ENCODE measurements at places on chromosomes 2 and 18. TPM values are rescaled to one million over a fixed set of nuclear protein-coding genes. Genes with fewer than 3 reads are reported as not detected.

GRCh38 chr2:235432741-235433520 lies 60.9 kb upstream of the AGAP1 start:
- no peak for DNase-seq

The MOGAT1 gene
- polyA plus RNA-seq = not detected

The SLC1A4 gene
- 10.4 TPM for polyA plus RNA-seq

- DNase-seq = no peak
These were observed 49.0 kb downstream of the PIAS2 start for GRCh38 chr18:46868169-46868921.

GRCh38 chr2:173151671-173152401 lies 76.2 kb downstream of the MAP3K20 start:
- no peak for DNase-seq

DNA sequence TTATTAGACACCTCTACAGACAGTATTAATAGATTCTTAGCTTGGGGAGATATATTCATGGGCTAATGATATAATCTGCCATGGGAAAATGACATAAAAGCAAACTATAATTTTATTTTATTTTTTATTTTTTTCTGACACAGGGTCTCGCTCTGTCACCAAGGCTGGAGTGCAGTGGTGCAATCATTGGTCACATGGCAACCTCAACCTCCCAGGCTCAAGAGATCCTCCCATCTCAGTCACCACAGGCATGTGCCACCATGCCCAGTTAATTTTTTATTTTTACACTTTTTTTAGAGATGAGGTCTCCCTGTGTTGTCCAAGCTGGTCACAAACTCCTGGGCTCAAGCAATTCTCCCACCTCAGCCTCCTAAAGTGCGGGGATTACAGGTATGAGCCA lies 39.3 kb downstream of the RTN4 start:
- DNase-seq = no peak

DNA sequence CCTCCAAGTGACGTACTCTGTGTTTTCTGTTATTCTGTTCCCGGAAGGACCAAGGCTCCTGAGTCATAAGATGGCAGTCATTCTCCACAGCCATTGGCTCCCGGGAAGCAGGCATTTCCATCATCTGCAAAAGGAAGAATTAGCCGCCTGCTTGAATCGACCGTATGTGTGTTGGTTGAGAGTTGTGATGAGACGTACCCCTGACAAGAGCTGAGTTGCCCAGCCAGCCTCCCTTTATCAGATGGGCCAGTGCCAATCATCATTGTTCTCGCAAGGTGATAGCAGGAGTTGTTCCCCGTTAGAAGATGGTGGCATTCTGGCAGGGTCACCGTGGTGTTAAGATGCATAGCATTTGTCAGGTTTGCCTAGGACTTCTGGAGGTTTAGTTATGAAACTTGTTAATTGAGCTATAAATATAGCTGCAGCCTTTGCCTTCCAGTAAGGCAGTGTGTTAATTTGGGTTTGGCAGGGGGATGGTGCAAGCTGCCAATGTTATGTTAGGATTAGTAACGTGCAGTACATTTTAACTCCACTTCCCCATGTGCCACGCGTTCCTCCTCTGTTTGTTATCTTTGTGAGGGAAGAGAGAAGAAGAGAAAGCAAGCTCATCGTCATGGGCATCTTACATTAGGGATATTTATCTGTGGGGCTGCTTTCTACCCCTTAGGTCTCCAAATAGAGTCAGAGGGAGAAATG lies 652.7 kb upstream of the FANCL start:
- no peak for DNase-seq

Measured in left renal pelvis (tissue), 4 donors.